ENCODE measurements at places on chromosomes 7 and 10.
A peak's percentile ranks its signal among the peaks of the same experiment; 100 is the strongest.

- DNase-seq = no peak
These were observed 386.9 kb upstream of the CNTNAP2 start for GRCh38 chr7:145729691-145730090.

DNA sequence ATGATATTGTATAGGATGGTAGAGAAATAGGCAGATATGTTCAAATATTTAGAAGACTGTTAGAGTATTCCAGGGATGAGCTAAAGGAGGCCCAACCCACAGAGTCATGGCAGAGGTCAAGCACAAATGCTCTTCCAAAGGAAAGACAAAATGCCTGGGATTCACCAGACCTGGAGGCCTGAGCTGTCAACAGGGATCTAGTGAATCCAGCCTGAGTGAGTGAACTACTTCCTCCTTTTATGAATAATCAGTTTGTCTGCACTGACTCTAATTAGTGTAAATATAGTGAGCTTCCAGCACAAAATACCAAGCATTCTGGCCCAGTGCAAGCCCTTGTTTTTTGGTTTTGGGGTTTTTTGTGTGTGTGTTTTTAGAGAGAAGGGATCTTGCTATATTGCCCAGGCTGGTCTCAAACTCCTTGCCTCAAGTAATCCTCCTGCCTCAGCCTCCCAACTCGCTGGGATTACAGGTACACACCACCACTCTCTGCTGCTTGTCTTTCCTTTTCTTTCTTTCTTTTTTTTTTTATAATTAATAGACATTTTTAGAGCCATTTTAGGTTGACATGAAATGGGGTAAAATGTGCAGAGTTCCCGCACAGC is 244.4 kb downstream of the SKIDA1 start:
- DNase-seq = peak; percentile 70

GRCh38 chr10:3494838-3495230 is 290.2 kb downstream of the KLF6 start:
- DNase-seq = no peak

DNA sequence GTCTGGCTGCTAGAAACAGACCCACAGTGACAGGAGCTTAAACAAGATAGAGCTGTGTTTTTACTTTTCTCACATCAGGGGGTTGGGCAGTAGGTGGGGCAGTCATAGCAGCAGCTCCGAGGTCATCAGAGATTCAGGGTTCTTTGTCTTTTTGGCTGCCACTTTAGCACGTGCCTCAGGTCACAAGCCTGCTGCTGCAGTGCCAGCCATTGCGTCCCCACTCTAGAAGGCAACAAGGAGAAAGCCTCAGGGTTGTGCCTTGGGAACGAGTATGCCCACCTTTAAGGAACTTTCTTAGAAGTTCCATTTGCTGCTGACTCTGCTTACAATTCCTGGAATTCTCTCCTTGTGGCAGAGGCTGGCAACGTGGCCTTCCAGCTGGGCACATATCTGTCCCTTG is 660.7 kb upstream of the FOXK1 start:
- no peak for DNase-seq

GRCh38 chr10:114363745-114364454 is 40.4 kb downstream of the AFAP1L2 start:
- DNase-seq = no peak

DNA sequence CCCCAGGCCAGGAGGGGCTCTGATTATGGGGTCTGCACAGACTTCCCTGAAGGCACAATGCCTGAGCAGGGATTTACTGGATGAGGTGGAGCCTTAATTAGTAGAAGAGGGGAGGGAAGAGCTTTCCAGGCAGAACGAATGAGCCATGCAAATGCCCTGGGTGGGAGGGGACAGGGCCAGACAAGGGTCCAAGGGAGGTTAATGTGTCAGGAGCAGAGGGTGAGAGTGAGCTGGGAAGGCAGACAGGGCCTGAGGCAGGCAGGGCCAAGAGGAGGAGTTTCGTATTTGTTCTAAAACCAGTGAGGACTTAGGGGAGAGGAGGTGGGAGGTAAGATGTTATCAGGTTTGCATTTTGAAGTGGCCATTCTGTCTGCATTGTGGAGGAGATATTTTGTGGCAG is 65.3 kb downstream of the NPY start:
- DNase-seq = no peak

- no peak for DNase-seq
These were observed 311.0 kb upstream of the IMMP2L start for GRCh38 chr7:111873326-111873646.
